ENCODE measurements at places on chromosomes 7 and 10.

- DNase-seq = peak; percentile 69
Observed at GRCh38 chr10:32417911-32418547, 27.9 kb upstream of the CCDC7 start.

- no peak for DNase-seq
Observed at GRCh38 chr7:404812-405488, 114.7 kb downstream of the PDGFA start.

DNA sequence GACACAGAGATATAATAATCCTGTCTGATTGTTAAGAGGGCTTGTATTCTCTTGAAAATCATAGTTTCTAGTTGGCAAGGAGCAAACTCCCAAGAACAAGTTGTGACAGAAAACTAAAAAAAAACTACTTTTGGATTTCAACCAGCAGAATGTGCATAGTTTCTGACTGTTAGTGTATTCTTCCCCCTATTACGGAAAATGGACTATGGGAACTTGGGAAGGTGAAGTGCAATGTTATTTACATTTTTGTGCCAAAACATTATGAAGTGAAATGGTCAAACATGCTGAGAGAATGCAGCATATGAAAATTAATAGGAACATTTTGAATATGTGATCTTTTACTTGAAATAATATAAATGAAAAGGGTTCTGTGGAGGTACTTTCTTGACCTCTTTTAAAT lies 660.8 kb downstream of the SUGCT start:
- no peak for DNase-seq

- DNase-seq = no peak
Observed at GRCh38 chr7:47389923-47390630, 191.8 kb downstream of the TNS3 start.

- DNase-seq = no peak
Observed at GRCh38 chr7:94580601-94581000, 71.0 kb downstream of the CASD1 start.

DNA sequence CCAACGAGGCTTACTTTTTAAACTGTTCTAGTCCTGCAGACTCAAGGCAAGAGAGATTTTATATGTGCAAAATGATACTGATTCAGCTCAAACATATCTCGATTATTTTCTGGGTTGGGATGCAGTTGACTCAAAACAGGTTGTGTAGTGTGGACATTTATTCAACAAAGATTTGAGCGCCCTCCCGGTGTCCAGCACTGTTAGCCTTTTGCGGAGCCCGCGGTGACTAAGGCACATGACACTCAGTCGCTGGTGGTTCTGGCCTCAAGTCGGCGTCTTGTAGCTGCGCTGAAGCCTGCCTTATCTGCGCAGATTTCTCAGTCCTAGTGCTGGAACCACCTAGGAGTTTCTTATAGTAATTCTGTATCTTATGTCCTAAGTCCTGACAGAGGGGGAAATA lies 938 bp upstream of the CADPS2 start:
- DNase-seq = peak; percentile 51

- no peak for DNase-seq
Observed at GRCh38 chr10:35384265-35384868, 48.1 kb downstream of the CCNY start.

DNA sequence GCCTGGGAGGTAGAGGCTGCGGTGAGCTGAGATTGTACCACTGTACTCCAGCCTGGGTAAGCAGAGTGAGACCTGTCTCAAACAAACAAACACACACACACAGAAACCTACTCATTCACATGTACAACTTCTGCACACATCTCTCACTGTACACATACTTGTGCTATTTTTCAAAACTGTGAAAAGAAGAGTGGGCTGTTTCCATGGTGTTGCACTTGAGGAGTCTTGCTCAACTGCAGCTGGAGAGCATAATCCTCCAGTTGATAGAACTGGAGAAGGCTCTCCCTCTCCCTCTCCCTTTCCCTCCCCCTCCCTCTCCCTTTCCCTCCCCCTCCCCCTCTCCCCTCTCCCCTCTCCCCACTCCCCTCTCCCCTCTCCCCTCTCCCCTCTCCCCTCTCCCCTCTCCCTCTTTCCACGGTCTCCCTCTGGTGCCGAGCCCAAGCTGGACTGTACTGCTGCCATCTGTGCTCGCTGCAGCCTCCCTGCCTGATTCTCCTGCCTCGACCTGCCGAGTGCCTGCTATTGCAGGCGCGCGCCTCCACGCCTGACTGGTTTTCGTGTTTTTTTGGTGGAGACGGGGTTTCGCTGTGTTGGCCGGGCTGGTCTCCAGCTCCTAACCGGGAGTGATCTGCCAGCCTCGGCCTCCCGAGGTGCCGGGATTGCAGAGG lies 43.7 kb upstream of the DLD start:
- no peak for DNase-seq

- no peak for DNase-seq
Observed at GRCh38 chr7:20745702-20746101, 41.0 kb downstream of the SP8 start.

DNA sequence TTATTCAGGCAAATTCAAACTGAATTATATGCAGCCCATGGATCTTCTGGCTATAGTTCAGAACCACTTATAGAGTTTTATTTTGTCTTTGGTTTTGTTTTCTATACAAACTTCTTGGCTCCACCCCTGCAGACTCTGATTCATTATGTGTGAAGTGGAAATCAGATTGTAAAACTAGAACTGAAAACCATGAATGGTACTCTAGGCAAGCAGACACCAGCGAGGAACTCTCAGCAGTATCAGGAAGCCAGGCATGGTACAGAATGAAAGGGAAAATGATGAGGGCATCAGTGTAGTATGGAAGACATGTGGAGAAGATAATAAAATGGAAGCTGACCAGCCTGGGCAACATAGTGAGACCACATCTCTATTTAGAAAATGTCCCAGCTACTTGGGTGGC lies 1026.9 kb upstream of the C7orf33 start:
- no peak for DNase-seq

DNA sequence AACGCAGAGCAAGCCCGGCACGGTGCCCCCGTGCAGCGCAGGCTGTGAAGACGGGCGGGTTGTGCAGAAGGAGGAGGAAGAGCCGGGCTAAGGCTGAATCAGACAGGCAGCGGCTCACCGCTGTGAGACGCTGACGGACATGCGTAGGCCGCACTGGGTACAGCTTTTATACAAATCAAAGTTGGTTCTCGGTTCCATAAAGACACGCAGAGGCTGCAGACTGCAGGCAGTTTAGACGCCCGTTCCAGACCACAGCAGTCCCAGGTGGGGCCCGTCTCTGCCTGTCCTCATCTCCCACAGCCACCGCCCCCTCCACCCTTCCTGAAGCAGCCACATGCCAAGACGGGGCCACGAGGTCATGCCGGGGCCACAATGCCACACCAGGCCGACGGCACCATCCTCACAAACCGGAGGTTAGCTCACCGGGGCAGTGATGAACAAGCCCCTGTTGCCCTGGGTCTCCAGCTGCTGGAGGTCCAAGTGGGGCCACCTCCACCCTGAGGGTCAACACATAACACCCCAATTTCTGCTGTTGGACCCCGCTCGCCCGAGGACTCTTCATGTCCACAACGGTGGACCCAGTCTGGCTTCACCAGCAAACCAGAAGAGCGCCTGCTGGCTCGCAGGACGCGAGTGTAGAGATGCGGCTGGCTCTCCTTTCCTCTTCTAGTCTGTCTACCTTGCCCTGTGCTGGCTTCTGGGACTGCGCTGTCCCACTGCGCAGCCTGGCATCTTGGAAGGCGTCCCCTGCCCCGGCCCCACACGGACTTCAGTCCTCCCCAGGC lies 227.2 kb downstream of the ELFN1 start:
- DNase-seq = no peak

Measured in renal cortex interstitium (tissue), 15 donors.